Activated naive CD4-positive, alpha-beta T cell (primary cell): ENCODE measurements at places on chromosomes 13 and 19.

DNA sequence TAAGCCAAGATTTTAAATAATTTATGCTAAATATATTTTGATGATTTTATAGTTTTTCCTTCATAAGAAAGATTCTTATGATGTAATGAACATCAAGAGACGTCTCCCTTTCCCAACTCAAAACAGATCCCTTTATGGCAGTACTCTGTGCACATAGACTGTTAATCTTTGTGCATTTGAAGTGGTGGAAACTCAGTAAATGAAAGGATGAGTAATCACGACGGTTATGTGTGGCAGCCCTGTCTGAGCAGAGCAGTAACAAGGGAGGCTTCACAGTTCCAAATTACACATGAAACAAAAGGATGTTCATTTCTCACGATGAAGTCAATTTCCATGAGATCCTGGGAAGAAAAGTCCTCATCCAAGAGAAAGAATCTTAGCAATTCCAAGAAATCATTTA, 498.1 kb downstream of the KLF5 start:
- DNase-seq: no peak

DNA sequence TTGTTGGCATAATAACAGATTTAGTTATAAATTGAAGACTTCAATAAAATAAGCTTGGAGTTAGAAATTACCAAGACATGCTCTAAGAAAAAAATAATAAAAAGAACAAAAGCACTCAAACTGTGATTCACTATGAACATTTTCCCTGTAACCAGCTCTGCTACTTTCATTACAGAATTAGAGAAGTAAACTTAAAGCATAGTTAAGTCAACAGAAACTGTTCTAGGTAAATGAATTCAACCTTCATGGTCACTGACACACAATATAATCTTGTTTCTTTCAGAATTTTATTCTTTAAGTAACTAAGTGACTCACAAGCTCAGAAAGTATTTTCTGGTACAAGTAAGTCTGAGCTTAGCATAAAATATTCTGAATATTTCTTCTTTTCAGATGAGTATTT, 136.3 kb downstream of the KLF5 start:
- DNase-seq: no peak

GRCh38 chr19:28166025-28166424, 1046.9 kb downstream of the UQCRFS1 start:
- DNase-seq: no peak

- no peak for DNase-seq
Observed at GRCh38 chr13:111923439-111923838, 143.5 kb upstream of the SOX1 start.

GRCh38 chr13:21176982-21177284, 475 bp downstream of the MRPL57 start:
- DNase-seq: no peak

GRCh38 chr13:66558506-66558905, 671.6 kb downstream of the PCDH9 start:
- DNase-seq: no peak

DNA sequence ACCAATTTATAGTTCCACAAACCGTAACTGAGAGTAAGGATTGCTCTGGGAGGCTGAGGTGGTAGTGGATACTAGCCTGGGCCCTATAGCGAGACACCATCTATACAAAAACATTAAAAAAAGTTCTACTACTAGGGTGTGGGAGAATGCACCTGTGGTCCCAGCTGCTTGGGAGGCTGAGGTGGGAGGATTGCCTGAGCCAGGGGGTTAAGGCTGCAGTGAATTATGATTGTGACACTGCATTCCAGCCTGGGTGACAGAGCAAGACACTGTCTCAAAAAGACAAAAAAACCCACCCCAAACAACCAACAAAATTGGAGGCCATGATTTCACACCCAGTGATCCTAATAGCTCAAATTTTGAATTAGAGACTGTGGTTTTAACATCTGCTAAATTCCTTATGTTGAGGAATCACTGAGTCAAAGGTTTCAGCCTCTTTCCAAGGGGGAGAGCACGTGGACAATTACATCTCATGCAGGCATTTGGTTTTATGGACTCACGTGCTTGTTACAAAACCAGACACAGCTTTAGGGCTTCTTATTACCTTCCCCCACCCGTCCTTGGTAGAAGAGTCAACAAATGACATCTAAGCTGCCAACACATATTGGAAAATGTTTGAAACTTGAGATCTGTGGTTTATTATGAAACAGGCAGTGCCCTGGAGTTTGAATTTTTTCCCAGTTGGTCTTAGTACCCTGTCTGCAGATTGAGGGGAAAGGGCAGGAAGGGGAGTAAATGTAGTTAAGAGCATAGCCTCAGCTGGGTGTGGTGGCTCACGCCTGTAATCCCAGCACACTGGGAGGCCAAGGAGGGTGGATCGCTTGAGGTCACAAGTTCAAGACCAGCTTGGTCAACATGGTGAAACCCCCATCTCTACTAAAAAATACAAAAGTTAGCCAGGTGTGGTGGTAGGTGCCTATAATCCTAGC, 18.5 kb downstream of the CYP2A6 start:
- no peak for DNase-seq

DNA sequence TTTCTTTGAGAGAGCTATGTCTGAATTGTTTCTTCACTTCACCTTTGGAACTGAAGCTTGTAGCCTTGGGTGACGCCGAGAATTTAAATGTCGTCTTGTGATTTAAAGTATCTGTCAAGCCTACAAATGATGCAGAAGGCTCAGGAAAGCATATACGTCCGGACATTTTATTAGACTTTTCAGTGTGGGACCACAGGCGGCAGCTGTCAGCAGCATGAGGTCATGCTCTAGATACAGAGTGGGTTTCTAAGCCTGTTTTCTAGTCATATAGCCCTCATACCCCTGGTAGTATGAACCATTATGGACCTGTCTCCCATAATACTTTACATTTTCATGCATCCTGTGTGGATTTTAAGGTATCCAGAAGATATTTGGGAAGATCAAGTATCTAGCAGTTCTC, 212.3 kb downstream of the ATP8A2 start:
- DNase-seq: no peak

- DNase-seq: no peak
Observed at GRCh38 chr19:57841122-57841763, 8.4 kb upstream of the ZNF587 start.

GRCh38 chr13:46896341-46897137, at the start of gene HTR2A:
Gene HTR2A, minus strand, starts transcription at chr13:46897053. Its CDS starts 1,147 bp downstream, at chr13:46895906.
- DNase-seq: no peak

DNA sequence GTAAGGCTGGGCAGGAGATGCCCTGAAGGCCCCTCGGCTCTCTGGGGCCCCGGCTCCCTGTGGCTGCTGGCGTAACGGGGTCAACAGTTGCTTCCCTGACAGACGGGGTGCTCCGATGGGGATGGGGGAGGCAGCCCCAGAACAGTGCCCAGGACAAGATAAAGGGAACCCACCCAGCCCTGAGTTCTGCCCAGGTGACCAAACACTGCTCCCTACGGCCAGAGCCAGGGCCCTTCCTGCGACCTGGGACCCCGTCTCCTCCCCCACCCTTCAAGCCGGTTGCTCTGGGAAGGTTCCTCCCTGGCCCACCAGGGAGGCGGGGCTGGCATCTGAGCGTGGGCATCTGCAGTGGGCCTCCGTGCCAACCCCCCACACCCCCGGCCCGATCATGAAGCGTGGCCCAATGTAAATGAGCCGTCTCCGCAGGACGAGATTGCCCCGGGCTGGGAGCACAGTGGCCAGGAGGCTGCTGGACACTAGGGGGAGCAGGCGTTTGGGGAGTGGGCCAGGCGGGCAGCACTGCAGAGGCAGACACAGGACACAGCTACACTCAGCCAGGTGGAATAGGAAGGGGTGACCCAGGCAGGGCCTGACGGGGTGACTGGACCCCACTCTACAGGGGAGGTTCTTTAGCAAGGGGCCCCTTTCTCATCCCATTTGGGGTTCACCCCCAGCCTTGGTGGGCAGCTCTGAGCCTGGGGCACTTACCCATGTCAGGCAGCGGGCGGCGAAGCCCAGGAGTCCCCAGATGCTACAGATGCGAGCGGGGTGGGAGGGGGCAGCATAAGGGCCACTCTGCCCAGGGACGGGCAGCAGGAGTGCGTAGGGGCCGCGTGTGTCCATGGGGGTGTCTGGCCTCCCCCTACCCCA, 1.2 kb upstream of the NKPD1 start:
- no peak for DNase-seq

GRCh38 chr13:77810430-77810829, 108.2 kb downstream of the EDNRB start:
- DNase-seq: no peak

DNA sequence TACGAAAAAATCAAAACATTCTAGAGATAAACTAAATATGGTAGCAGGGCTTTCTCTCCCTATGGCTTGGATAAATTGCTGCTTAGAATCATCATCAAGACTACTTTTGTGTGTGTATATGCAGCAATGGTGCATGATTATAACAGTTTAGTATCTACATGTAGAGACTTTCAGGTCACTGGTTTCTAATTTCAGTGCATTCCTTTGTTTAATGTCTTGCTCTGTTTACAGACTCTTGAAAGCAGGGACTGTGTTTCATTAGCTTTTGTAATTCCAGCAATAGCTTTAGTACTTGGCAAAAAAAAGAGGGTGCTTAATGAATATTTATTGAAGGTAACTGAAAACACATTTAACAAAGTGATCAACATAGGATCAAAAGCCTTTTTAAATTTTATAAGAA, 420.7 kb downstream of the PCDH9 start:
- DNase-seq: no peak

- DNase-seq: no peak
Observed at GRCh38 chr13:113559061-113559460, 25.5 kb upstream of the TFDP1 start.

DNA sequence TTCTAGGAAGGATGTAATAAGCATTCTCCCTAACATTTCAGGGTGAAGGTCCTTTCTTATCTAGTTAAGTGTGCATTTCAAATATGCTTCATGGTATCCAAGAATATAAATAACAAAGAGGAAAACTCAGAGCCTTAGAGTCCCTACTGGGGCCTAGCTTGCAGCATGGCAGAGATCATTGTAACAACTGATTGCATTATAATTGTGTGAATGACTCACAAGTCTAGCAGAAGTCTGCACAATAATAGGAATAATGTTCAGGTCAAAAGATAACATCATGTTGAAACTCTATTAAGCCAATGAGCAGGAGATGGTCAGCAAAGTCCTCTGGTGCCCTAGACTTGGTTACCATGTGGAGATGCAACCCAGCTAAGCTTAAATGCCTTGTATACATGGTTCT, 3.4 kb downstream of the POSTN start:
- no peak for DNase-seq

DNA sequence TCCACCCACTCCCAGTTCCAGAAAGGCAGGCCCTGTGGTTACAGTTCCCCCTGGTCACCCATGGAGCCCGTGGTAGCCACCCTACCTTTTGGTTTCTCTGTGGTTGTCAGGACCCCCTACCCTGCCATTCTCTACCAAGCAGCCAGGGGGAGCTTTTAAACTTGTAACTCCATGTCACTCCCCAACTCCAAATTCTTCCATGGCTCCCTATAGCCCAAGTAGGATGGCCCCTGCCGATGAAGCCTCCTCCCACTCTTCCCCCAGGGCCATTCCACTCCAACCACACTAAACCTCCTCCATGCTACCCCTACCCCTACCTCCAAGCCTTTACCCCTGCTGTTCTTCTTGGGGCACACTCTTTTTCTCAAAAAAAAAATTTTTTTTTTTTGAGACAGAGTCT, 2.2 kb downstream of the S1PR2 start:
- DNase-seq: no peak

- DNase-seq: no peak
Observed at GRCh38 chr19:47499371-47499770, 15.4 kb upstream of the KPTN start.

DNA sequence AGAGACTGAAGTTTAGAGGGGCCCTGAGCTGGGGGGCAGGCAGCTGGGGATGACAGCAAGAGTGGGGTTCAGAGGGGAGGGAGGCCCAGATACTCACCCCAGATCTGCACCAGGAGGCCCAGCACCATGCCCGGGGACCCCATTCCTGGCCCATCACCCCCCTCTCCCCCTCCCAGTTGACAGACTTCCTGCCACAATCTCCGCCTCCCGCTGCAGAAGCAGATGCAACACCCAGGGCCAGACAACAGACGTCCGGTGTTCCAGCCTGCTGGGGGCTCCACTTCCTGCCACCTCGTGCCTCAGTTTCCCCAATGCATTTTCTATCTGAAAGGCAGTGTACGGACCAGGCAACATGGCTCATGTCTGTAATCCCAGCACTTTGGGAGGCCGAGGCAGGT, at the start of gene TMIGD2:
TMIGD2 (minus strand) TSS at position 147 of the 398 bp plus-strand sequence; CDS start at position 143, 4 bp downstream.
- DNase-seq: no peak

- DNase-seq: no peak
Observed at GRCh38 chr13:57635541-57636085, 4.1 kb downstream of the PCDH17 start.

DNA sequence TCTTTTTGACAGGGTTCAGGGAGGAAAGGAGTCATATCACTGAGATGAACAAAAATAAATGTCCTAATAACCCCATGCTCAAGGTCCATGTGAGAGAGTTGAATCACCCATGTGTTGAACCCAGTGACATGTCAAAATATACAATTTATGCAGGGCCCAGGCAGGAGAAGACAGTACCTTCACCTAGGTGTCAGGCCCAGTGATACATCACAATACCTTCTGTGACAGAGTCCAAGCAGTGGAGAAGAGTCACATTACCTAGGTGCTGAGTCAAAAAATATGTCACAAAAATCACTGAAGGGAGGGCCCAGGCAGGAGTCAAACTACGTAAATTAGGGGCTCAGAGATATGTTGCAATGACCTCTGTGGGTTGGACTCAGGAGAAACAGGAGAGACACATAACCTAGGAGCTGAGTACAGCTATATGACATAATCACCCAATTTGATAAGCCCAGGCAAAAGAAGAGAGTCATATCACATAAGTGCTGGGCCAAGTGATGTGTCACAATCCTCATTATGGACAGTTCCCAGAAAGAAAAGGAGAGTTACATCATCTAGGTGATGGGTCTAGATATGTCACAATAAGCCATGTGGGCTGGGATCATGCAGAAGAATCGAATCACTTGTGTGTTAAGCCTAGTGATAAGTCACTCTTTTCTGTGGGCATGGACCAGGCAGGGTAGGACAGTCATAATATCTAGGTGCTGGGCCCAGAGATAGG, 13.8 kb upstream of the ZNF724 start:
- DNase-seq: no peak

DNA sequence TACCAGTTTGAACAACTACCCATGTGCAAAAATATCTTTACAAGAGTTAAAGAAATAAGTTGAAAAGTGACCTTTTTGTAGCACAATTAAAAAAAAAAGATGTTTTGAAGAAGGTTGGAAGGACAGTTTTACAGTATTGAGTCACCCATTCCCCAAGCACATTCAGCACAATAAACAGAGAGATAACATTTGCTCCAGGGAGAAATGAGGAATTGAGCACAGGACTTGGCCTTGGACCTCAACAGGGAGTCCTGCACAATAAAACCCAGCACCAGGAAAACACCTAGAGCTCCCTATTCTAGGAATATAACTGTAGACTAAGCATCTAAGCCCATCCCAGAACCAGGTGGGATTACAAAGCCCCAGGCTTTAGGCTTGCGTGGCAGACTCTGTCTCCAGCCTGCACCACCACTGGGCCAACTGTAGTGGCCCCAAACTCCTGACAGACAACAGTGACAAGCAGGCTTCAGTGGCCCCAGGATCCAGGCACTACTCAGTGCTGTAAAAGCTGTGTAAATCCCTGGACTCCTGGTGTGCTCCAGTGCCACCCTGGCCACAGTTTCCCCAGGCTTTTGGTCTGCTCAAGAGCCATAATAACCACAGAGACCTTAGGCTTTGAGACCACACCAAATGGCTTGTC, 857.2 kb downstream of the SLITRK1 start:
- no peak for DNase-seq
